Activated CD8-positive, alpha-beta memory T cell treated with anti-CD3 and anti-CD28 coated beads for 48 hours (primary cell): ENCODE measurements at places on chromosomes 6 and 20.

GRCh38 chr20:856361-856775 is 22.9 kb downstream of the FAM110A start:
- DNase-seq, result no peak

DNA sequence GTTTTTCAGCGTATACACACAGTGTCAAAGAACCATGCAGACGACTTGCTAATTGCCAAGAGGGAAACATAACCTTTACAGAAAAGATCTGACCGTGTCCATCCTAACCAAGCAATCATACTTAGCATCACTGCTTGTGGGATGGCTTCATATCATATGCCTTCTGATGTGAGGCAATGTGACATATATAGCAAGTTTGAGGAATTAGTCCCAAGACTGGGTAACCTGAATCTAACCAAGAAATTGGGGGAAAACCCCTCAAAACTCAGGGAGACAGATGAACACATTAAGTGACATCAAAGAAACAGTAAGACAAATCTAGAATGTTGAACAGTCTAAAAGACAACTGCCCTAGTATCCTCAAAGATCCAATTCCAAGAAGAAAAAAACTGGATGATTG is 18.4 kb downstream of the GNL1 start:
- DNase-seq, result no peak

DNA sequence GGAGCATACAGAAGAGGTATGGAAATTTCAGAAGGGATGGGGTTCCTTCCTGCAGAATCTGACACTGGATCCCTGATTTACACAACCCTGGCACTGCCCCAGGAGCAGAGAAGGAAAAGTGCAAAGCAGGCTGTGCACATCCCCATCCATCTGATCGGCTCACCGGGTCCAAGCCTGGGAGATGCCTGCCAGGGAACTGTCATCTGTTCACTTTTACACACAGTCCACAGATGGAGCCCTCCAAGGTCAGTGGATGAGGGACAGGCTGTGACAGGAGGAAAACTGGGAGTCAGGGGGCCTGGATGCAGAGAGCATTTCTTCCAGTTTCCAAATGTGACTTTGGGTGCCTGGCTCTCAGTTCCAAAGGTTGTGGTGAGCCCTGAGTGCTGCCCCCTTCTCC is 11.0 kb upstream of the SYNDIG1 start:
- no peak for DNase-seq

GRCh38 chr20:64145458-64146300 is 18.6 kb upstream of the MYT1 start:
- DNase-seq, result no peak

DNA sequence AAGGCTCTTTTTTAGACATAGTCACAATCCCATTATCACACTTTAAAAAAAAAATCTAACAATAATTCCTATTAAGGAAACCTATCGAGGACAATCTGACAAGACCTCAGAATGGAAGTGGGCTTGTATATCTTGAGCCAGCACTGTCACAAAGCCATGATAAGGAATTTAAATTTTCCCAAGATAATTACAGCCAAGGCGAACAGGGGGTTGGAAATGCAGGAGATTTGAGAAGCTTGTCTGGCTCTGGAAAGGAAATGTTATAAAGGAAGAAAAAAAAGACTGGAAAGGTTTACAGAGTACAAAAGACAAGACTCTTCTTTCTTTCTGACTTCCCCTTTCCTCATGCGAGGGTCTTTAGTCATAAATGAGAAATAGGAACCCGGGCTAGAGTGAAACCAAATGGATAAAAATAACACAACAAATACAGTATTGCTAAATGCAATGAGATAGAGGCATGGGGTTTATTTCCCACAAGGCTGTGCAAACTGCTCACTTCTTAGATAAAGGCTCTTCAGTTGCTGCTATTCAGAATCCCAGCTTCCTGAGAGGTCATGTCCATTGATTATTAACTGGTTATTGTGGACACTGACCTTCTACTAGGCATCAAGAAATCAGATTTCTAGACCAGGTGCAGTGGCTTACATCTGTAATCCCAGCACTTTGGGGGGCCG is 13.4 kb upstream of the GHRH start:
- no peak for DNase-seq

DNA sequence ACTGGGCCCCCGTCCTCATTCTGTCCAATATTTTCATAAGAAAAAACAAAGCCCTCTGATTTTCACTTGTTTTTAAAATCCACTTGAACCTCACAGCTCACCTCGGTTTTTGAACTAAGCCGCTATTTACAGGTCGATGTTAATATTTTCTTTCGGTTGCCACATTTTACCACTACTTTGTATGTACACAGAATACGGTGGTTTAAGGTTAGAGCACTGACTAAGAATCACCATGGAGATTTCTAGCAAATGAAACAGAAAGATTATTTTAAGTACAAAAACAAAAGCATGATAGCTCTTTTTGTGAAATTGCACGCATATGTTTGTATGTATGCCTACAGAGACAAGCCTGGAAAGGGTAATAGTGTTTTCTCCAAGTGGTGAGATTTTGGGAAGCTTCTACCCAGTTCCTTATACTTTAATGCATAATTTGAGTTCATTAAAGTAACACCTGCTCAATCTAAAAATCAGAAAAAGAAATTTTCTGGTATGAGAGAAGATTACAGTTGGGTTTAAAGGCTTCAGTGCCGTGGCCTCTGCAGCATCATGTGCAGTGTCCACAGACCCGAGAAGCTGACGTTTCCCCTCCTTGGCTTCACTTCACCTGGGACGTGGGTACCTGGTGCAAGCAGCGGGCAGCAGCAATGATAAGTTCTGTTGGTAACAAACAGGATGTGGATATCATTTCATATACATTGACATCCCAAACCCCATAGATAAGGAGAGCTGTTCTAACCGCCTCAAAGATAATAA is 144.0 kb downstream of the UST start:
- no peak for DNase-seq

DNA sequence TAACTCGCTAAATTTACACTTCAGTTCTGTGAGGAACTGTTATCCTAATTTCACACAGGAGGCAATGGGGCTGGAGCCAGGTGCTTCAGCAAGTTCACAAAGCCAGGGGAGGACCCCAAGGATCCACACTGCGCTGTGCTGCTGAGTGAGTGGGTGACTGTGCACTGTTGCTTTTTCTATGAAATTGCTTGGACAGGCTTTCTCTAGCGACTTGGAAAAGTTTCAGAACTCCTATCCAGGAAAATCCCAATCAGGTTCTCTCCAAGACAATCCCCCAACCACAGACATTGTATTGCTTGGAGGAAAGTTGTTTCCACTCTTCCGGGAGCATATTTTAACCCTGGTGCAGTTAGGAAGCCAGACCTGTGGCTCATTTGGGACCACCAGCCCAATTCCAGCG is 175.9 kb upstream of the CST7 start:
- DNase-seq, result no peak

DNA sequence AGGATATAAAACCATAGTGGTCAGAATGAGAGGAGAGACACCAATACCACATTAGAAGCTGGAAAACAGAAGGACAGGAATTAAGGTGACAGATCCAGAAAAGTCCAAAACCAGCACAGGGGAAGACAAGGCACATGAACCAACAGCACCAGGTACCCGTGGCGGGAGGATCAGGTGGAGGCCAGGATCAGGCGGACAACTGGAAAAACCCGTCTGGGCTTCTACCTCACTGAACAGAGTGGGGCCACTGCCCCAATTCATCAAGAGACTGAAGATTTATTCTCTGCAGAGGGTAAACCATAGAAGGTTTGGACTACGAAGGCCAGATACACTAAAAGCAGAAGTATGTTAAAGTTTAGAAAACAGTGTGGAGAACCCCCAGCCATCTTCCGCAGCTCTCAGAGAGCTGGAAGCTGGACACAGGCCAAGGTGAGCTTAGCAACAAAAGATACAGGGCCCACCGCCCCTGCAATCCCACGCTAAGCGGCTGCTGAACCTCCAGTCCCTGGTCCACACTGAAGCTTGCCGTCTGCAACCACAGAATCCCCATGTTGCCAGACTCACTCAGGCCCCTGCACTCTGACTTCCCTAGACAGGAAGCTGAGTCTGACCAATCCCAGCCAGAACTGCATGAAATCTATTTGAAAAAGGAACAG is 29.9 kb downstream of the ABHD12 start:
- DNase-seq, result no peak

DNA sequence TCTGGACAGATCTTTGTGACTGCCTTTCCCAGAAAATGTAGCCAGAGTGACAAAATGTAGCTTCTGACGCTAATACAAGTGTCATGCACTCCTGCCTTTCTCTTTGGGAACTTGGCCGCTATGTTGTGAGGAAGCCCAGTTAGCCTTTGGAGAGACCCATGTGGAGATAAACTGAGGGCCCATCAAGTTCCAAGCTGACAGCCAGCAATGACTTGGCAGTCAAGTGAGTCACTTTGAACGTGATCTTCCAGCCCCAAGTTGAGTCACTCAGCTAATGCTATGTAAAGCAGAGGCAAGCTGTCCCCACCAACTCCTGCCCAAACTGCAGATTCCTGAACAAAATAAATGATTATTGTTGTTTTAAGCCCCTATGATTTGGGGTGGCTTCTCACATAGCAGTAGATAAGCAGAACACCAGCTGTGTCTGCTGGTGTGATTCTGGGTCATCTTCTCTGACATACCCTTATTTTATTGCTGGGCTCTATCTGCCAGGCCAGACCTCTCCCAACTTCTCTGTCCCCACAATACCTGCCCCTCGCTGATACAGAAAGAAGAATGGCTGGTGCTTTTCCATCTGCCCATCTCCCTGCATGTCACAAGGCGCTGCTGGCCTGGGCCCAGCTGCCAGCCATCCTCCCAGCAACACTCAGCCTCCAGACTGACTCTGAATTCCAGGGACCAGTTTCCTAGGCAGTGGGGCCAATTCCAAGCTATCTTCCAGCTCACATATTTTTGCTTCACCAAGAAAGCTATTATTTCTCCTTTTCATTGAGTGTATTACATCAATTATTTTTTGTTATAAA is 274.8 kb downstream of the LRFN2 start:
- no peak for DNase-seq

DNA sequence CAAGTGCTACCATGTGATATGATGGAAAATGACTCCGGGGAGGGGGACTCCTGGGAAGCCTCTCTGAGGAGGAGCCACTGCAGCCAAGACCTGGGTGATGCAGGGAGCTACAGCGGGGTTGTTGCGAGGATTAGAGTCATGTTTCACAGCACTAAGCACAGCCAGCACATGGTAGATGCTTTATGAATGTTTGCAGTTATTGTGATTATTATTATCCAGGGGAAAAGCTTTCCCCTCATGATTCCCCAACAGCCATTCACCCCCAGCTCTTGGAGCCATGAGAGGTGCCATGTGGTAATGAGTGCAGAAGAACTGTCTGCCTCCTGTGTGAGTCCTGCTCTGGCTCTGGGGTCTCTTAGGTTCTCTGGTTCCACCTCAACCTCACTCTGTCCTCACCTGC is 39.9 kb downstream of the RSPO4 start:
- no peak for DNase-seq

GRCh38 chr6:159874435-159874834 is 16.4 kb upstream of the MAS1 start:
- DNase-seq, result no peak

GRCh38 chr20:11796026-11796425 is 121.7 kb upstream of the BTBD3 start:
- no peak for DNase-seq

GRCh38 chr6:34065466-34066217 is 80.2 kb downstream of the GRM4 start:
- DNase-seq, result no peak

GRCh38 chr6:64376394-64376793 is 740.8 kb downstream of the PHF3 start:
- DNase-seq, result no peak

GRCh38 chr6:122154912-122155575 is 244.4 kb upstream of the HSF2 start:
- DNase-seq, result no peak

DNA sequence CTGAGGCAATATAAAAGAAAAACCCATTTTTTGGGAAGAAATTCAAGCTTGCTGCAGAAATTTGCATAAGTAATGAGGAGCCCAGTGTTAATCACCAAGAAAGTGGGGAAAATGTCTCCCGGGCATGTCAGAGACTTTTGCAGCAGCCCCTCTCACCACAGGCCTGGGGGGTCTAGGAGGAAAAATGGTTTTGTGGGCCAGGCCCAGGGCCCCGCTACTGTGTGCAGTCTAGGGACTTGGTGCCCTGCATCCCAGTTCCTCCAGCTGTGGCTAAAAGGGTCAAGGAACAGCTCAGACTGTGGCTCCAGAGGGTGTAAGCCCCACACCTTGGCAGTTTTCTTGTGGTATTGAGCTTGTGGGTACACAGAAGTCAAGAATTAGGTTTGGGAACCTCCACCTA is 209.7 kb downstream of the HDGFL1 start:
- no peak for DNase-seq

DNA sequence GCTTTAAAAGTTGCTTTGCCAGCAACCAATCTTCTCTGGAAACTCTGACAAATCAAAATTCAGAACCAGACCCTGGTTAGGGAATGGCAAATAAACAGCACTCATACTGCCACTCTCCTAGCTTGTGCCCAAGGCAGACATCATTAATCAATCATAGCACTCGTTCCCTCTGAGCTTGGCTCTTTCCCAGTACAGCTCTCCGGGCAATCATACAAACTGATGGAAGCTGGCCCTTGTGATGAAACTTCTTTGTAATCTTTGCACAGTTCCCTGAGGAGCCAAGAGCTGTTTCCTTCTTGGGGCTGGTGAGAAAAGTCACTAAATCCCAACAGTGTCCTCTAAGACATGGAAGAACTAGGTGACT is 34.7 kb downstream of the KIAA1755 start:
- DNase-seq, result no peak

- DNase-seq, result no peak
These were observed 32.7 kb downstream of the CD109 start for GRCh38 chr6:73728548-73729205.

- DNase-seq, result no peak
These were observed 26.3 kb upstream of the NNAT start for GRCh38 chr20:37494796-37495195.

DNA sequence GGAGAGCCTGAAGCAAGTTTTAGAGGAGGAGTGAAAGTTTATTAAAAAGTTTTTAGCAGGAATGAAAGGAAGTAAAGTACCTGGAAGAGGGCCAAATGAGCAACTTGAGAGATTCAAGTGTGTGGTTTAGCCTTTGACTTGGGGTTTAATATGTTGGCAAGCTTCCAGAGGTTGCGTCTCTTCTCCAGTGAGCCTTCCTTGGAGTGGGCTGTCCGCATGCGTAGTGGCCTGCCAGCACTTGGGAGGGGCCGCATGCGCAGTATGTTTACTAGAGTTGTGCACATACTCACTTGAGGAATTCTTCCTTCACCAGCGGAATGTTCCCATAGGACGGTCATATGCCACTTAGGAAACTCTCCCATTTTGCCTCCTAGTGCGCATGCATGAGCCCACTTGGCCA is 235.2 kb downstream of the ALDH8A1 start:
- no peak for DNase-seq

- DNase-seq, result no peak
These were observed 470 bp downstream of the AGER start for GRCh38 chr6:32183483-32184083.

- no peak for DNase-seq
These were observed 195.4 kb downstream of the SMOC2 start for GRCh38 chr6:168636147-168637004.
